ENCODE measurements at places on chromosomes 2 and 18. TPM values are rescaled to one million over a fixed set of nuclear protein-coding genes. Genes with fewer than 3 reads are reported as not detected.

DNA sequence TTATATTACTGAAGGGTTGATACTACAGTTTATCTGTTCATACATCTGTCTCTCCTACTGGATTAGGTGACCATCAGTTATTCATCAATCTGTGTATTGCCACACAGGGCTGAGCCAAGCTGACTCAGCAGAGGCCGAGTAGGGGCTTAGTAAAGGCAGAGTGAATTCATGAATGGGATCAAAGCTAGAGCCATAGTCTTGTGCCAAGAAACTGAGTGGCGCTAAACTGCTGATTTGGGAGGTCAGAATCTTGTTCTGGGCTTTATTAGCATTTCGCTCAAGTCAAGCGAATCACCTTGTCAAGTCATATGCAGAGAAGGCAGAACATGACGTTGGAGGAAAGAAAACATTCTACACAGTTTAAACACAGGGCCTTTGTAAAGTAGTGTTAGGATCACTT is 34.1 kb downstream of the SOCS6 start:
- no peak overlapping the region for H3K27ac ChIP-seq
- peaks cover 29% of the 10 kb centered on the region for H3K36me3 ChIP-seq
- no peaks in the 10 kb centered on the region for H3K4me1 ChIP-seq
- no peak overlapping the region for H3K4me3 ChIP-seq

Gene NOSTRIN
- not detected for polyA plus RNA-seq

DNA sequence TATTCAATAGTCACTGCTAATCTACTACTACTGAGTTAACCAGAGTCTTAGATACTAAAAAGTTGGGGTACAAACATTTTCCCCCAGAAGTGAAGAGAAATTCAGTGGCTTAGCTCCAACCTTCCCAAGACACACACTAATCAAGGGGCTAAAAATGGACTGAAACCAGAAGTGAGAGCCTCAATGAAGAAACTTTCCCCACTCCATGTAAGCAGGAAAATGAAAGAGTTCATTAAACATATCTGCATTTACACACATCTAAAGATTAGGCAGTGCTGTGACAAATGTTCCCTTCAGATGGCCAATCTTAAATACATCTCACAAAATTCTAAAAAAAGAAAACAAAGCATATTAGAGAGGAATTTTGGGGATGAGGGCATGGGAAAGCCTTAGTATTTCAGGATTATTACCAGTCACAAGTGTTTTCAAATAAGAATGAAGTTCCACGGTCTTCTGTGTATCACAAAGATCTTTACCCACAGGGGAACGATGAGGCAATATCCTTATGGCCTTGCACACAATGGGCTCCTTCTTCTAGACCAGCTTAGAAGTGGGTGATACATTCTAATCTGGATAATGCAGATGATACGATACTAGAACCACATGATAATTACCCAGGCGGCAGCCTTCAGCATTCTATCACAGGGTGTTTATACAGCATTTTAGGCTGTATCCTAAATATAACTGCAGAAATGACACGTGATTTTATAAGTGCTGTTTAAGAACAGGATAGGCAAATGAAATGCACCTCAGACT is 17.1 kb downstream of the ANKRD44 start:
- peaks cover 5% of the 10 kb centered on the region for H3K36me3 ChIP-seq
- no peak overlapping the region for H3K4me3 ChIP-seq
- no peak for DNase-seq
- peaks cover 13% of the 10 kb centered on the region for H3K4me1 ChIP-seq

- H3K36me3 ChIP-seq: peaks cover 2% of the 10 kb centered on the region
- no peak overlapping the region for H3K4me3 ChIP-seq
Observed at GRCh38 chr18:31655354-31655753, 29.0 kb downstream of the B4GALT6 start.

GRCh38 chr2:71801969-71802368 is 345.7 kb downstream of the CYP26B1 start:
- no peaks in the 10 kb centered on the region for H3K27me3 ChIP-seq
- no peak overlapping the region for H3K4me3 ChIP-seq
- H3K36me3 ChIP-seq: no peaks in the 10 kb centered on the region

DNA sequence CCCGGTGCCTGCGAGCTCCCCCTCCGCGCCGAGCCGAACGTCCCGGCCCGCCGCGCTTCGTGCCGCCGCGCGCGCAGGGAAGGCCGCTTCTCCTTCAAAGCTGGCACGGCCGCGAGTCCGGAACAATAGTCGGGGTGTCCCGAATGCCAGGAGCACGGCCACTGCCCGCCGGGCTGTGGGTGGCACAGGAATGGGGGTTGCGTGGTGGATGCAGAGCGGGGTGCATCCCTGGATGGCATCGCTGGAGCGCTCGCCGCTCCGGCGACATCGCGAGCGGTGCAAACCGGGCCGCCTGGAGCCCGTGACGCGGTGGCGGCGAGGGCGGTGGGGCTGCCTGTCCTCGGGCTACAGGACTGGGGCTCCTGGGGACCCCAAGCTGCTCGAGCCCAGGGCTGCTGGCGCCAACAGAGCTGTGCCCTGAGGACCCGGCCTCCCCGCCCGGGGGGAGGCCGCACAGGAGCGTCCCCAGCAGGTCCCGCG is 1.1 kb upstream of the SATB2 start:
- peaks cover 80% of the 10 kb centered on the region for H3K27me3 ChIP-seq
- peak; percentile 66 for DNase-seq
- no peaks in the 10 kb centered on the region for H3K36me3 ChIP-seq
- no peaks in the 10 kb centered on the region for H3K4me1 ChIP-seq
- no peak overlapping the region for H3K27ac ChIP-seq
- H3K4me3 ChIP-seq: peak overlapping the region; percentile 87

GRCh38 chr2:183162362-183162761 is 38.1 kb downstream of the NUP35 start:
- H3K4me1 ChIP-seq: no peaks in the 10 kb centered on the region
- H3K27me3 ChIP-seq: no peaks in the 10 kb centered on the region

Gene FAM228A
- polyA plus RNA-seq: 0.13 TPM

Measured in SK-N-SH (cell line).